Progenitor cell of endocrine pancreas (in vitro differentiated cells): ENCODE measurements at places on chromosomes 2 and 18. TPM values are rescaled to one million over a fixed set of nuclear protein-coding genes. Genes with fewer than 3 reads are reported as not detected.

GRCh38 chr2:128374001-128374710, 55.5 kb upstream of the HS6ST1 start:
- no peak for DNase-seq

The GKN2 gene
- total RNA-seq: not detected in 2 replicates

DNA sequence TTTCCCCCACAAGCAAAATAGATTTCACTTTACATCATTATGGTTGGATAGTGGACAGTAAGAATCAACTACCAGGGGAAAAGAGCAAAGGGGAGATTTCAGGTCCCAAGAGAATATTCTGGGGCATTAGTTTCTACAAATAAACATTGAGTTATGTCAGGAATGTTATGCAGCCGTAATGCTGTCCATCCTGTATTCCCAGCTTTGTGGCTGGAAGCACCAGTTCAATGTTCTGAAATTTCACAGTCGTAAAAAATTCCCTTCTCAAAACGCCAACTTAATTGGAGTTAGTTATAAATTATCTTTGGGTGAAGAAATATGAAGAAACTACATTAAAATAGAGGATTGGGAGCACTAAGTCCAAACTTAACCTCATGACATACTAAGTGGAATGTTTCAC, 141.5 kb upstream of the FIGN start:
- DNase-seq: no peak

DNA sequence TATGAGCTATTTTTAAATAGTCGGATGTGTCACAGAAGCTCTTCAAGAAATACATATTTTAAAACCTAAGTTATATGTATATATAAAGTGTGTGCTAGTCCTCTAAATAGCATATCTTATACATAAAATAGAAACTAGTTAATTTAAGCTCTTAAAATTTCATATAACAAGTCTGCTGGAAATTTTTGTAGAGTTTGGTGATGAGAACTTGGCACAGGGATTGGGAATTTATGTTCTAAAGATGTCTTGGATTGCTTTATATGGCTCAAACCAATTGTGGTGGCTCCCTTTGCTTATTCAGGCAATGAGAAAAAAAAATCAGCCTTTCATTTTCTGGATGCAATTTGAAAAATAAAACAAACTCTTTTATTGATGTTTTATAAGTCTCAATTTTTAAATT, 142.8 kb upstream of the KCNJ3 start:
- no peak for DNase-seq

The ARHGEF4 gene
- total RNA-seq: 5.6 and 6.5 TPM in 2 replicates

DNA sequence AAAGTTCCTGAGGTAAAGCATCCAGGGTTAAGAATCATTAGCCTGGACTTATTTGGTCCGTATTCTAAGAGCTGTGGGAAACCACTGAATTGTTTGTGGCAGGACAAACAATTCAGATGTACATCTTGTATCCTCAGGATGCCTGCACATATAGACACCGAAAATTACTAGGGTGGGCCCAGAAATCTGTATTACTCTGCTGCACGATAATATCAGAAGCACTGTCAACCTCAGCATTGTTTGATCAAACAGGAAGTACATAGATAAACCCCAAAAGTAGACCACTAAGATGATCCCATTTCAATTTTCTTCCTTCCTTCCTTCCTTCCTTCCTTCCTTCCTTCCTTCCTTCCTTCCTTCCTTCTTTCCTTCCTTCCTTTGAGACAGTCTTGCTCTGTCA, 34.2 kb upstream of the SPRED2 start:
- DNase-seq: no peak

The INHBB gene
- total RNA-seq: 0.16 TPM in 1 of 2 replicates, not detected in the other

DNA sequence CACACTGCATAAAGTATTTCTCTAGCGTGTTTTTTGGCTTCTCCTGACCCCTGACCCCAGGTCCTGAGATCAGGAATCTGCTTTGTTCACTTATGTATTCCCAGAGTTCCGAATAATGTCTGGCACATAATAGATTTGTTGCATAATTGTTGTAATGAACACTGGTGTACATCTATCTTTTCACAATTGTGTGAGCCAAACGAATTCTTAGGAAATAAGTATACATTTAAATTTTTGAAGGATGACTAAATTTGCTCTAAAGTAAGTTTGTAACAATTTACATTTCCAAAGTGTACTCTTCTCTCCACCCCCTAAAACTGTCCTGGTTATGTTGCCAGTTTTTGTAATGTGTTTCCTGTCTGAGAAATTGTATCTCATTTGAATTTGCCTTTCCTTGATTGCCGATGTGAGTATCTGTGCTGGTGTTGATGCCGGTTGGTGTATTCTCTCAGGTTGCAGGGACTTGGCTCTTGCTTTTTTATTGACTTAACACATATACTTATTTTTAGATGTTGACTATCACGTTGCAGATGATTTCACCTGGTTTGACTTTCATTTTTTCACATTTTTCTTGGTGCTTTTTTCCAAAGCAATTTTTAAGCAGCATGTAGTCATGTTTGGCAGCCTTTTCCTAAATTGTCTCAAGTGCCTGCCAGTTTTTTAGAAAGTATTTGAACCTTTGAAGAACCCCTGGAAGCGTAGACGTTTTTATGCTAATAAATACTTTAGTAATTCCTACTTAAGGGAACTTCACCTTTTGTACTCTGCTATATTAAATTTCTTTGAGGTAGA, 16.1 kb upstream of the FARP2 start:
- DNase-seq: no peak

GRCh38 chr2:180056367-180057118, 49.4 kb upstream of the CWC22 start:
- DNase-seq: peak; percentile 15

- DNase-seq: no peak
These were observed 35.8 kb downstream of the SH3RF3 start for GRCh38 chr2:109164739-109165221.

DNA sequence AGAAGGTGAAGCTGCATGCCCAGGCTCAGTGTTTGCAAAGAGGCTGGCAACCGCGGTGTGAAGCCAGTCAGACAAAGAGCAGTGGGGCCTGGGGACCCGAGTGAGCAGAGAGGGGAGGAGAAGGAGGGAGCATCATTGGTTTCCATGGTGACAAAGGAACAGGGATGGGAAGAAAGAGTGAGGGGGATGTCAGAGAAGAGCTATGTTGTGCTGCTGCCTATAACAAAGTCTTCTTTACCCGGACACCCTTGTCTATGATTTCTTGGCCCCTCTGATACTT, 14.5 kb downstream of the TMEM247 start:
- no peak for DNase-seq
